ENCODE measurements at places on chromosomes 12 and 14.

DNA sequence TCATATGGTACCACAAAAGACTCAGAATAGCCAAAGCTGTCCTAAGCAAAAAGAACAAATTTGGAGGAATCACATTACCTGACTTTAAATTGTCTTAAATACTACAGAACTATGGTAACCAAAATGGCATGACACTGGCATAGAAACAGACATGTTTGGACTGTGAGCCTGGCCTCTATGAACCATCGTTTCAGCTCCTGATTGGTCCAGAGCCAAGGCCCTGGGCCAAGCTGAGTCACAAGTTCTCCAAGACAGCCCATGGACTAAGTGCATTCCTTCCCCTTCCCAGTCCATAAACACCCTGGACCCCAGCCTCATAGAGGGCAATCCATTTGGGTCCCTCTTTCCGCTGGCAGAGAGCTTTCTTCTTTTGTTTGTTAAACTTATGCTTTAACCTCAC, 12.1 kb upstream of the PRR4 start:
- DNase-seq, result no peak

- no peak for DNase-seq
Measured at GRCh38 chr12:38389614-38390013, 73.0 kb downstream of the ALG10B start.

GRCh38 chr12:131226345-131227265, 272.9 kb downstream of the ADGRD1 start:
- DNase-seq, result no peak

DNA sequence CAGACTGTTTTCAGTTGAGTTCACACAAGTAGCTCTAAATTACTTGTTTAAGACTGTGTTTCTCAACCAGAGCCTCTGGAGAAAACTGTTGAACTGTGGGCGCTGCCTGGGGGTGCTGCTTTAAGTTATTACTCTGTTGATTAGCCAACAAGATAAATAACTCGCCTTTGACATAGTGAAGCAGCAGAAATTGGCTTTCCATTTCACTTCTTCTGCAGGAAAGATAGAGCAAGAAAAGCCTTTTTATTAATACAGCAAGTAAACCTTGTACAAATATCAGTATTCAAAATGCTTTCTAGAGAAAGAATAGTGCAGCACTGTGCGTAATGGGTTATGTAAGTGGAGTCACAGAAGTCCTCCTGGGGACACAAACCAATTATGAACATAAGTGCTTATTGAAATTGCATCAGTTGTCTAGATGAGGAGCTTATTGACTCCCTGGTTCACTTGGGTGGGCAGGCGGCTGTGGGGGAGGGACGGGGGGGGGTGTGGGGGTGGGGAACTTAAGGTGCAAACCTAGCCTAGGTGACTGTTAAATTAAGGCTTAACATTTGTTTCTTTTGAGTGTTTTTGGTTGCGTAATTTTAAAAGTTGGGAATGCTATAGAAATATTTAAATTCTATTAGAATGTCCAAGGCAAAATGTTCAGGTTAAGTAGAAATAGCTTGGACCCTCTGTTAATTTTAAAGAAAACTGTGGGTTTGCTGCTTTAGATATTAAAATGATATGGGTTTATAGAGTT, 6.3 kb downstream of the FRS2 start:
- DNase-seq, result no peak
